ENCODE measurements at places on chromosomes 11 and 22.

GRCh38 chr11:80165744-80166143 lies 724.9 kb upstream of the TENM4 start:
- DNase-seq: no peak

- DNase-seq: no peak
Observed at GRCh38 chr11:123217897-123218296, 22.8 kb upstream of the CLMP start.

DNA sequence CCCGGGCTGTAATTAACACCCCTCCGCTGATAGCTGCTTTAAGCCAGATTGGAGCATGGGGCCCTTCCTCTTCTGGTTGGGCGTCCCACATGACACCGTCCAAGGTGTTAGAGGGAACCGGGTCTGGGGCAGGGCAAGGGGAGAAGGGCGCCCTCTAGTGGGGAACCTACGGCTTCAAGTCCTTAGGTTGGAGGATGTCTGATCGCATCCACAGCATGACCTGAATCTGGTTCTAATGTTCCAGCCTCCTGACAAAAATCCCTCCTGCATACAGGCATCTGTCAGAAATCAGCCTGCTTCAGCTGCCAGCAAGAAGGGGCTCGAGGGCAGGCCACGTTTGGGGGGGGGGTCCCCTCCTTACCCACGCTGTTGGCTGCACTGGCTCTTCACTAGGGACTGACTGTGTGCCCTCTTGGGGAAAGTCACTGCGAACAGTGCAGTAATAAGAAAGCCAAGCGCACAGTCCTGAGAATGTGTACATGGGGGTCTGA lies 94.2 kb upstream of the TBCEL start:
- DNase-seq: peak; percentile 66

GRCh38 chr11:12455938-12456337 lies 78.6 kb downstream of the PARVA start:
- no peak for DNase-seq

GRCh38 chr22:26463688-26464087 lies 19.9 kb downstream of the HPS4 start:
- no peak for DNase-seq

DNA sequence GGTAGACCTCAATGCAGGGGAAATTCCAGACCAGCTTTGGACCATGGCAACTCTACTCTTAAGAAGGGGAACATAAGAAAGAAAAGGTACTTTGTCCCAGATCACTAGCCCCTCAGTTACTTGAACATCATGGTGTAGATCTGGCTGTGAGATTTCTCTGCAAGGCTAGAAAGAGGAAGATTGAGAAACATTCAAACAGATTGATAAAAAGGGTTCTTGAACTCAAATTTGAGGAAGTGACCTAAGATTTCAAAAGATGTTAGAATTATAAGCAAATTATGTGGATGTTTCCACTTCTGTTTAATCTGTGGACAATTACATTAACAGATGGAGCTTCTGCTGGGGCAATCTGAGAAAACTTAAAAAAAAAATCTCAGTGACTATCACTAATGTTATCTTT lies 21.8 kb upstream of the UPB1 start:
- DNase-seq: no peak
